Naive thymus-derived CD8-positive, alpha-beta T cell (primary cell): ENCODE measurements at places on chromosomes 6 and 20.

GRCh38 chr6:144797881-144798589 is 512.9 kb downstream of the UTRN start:
- DNase-seq: no peak

DNA sequence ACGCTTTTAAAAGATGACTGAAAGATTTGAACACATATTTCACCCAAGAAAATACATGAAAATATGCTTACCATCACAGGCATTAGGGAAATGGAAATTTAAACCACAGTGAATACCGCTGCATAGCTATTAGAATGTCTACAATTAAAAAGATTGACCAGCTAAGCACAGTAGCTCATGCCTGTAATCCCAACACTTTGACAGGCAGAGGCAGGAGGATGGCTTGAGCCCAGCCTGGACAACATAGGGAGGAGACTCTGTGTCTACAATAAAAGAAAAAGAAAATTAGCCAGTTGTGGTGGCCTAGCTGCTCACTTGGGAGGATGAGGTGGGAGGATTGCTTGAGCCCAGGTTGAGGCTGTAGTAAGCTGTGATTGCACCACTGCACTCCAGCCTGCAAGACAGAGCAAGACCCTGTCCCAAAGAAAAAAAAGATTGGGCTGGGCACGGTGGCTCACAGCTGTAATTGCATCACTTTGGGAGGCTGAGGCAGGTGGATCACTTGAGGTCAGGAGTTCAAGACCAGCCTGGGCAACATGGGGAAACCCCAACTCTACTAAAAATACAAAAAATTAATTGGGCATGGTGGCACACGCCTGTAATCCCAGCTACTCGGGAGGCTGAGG is 163.7 kb upstream of the AKAP12 start:
- DNase-seq: no peak

- no peak for DNase-seq
Observed at GRCh38 chr6:24009319-24009718, 116.7 kb upstream of the NRSN1 start.

GRCh38 chr20:48486065-48486464 is 341.7 kb downstream of the PREX1 start:
- no peak for DNase-seq
